ENCODE measurements at places on chromosomes 6 and 20.

GRCh38 chr6:148177589-148178233, 164.9 kb upstream of the SASH1 start:
- peak; percentile 33 for DNase-seq

- no peak for DNase-seq
Measured at GRCh38 chr6:111845441-111845871, 27.8 kb downstream of the FYN start.

- DNase-seq: no peak
Measured at GRCh38 chr6:7216941-7217621, 95.9 kb downstream of the SSR1 start.

- no peak for DNase-seq
Measured at GRCh38 chr20:3680701-3681351, 984 bp downstream of the ADAM33 start.
